ENCODE measurements at places on chromosomes 1 and 21.

GRCh38 chr21:45257673-45258341 lies 29.9 kb downstream of the POFUT2 start:
- DNase-seq: no peak

DNA sequence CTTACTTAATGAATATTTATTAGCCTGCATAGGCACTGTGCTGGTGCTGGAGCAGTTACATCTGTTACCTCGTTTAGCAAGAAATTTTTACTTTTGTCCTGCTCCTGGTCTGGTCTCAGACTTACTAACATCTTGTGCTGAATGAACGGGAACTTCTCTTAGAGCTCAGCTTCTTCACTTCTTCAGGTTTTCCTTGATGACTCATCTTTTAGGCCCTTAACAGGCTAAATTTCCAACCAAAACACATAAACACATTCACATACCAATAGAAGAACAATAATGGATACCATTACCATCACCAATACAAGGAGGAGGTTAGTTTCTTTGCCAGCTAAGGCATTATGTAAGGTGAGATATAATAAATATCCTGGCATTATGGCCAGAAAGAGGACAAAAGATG lies 68.9 kb downstream of the IFI44 start:
- no peak for DNase-seq

DNA sequence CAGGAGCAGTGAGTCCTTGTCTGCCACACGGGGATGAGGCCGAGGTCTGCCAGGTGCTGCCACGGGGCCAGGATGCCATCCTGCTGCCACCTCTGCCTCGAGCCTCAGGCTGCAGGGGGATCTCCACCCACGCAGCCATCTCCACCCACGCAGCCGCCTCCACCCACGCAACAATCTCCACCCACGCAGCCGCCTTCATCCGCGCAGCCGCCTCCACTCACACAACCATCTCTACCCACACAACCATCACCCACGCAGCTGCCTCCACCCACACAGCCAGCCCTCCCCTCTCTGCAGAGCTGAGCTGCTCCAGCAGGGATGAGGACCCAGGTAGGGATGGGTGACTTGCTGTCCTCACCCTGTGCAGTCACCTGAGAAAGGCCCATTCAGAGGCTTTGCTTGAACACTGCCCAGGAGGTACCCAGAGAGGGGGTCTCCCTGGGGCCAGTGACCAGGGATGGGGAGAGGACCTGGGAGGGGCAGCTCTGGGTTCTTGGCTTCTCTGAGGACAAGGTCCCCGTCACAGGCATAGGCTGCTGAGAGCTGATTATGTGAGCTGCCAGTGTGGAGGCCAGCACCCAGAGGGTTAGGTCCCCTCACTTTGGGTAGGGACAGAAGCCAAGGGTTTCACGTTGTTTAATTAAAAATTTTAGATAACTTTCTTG lies 46.6 kb upstream of the TTC34 start:
- no peak for DNase-seq

DNA sequence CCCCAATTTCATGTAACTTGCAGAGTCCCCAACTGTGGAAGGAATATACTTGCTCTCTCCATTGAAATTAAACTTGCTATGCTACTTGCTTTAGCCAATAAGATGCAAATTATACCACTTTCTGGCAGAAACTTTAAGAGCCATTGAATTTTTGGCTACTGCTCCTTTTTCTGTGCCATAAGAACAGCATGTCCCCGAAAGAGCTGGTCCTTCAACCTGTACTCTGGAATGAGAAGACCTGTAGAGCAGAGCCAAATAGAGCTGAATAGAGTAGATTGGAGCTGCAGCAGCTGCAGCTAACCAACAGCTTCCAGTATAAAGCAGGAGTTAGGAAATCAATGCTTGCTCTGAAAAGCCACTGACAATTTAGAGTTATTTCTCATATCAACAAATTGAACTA lies 472.3 kb upstream of the B3GALT2 start:
- no peak for DNase-seq

GRCh38 chr1:119954476-119955422 lies 58.4 kb upstream of the ADAM30 start:
- no peak for DNase-seq

DNA sequence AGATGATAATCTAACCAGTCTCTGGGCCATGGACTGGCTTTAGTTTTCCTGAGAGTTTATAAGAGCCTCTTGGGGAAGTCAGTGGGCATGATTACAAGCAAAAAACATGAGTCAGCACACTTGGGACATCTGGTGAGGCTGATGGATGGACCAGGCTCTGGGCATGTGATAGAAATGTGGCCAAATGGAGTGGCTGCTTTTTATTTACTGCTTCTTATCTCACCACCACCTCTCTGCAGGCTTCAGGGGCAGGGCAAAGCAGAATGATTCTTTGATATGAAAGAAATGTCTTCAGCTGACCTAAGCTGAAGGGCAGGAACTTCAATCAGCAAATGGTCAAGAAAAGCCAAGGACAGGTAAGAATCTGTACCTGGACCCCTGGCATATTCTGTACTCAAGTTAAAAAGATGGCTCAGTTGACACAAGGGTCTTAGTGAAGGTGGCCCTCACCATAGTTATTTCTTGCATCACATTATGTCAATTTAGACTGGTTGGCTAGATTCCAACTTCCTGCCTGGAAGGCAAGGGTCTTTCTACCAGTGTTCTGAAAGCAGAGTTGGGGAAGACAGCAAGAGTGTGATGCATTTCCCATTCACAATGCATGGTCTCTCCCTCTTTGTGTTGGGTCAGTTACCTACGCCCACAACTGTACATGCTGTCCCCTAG lies 162.8 kb downstream of the FASLG start:
- DNase-seq: no peak

GRCh38 chr1:4638345-4638729 lies 16.1 kb upstream of the AJAP1 start:
- no peak for DNase-seq

- DNase-seq: no peak
Measured at GRCh38 chr1:204971517-204972336, 71.3 kb upstream of the CNTN2 start.

GRCh38 chr1:25472471-25472870 lies 41.8 kb downstream of the MACO1 start:
- peak; percentile 23 for DNase-seq

GRCh38 chr21:17441370-17441769 lies 71.5 kb upstream of the CXADR start:
- DNase-seq: no peak

- DNase-seq: no peak
Measured at GRCh38 chr1:201625226-201625761, 86.4 kb downstream of the NAV1 start.

DNA sequence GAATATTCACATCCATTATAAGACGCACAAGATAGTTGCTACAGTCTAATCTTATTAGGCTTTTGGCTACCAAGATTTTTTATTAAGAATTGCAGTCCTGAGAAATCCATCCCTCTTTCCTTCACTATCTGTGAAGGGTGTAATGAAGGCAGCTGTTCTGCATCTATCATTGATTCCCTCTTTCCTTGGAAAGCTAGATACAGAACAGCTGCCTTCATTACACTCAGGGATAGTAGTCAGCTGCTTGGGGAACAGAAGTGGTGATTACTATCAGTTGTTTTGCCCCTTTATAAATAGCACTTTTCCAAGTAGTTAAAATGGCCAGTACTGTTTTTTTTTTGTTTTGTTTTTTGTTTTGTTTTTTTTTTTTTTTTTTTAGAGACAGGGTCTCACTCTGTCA lies 70.2 kb downstream of the IARS2 start:
- no peak for DNase-seq

DNA sequence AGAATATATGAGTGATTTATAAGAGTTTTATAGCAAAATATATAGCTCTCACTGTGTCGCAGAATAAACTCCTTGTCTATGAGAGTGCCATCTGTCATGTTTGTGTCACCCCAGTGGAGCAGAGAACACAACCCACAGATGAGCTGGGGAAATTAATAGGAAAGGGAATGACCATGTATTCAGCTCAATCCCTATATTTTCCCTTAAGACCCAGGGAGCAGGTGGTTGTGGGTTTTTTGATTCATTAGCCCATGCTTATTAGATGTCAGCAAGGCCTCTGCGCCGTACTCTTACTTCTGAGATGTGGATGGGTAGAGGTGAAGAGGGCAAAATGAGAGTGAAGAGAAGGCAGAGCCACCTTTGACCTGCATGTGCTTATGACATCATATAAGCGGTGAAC lies 4.1 kb upstream of the GREM2 start:
- no peak for DNase-seq
